ENCODE measurements at places on chromosomes 3 and 15.
A peak's percentile ranks its signal among the peaks of the same experiment; 100 is the strongest.

GRCh38 chr3:13504161-13504831, 24.2 kb downstream of the HDAC11 start:
- no peaks in the 10 kb centered on the region for H3K27me3 ChIP-seq
- DNase-seq = no peak
- H3K27ac ChIP-seq = no peak overlapping the region
- no peak overlapping the region for H3K4me3 ChIP-seq
- H3K4me1 ChIP-seq = no peaks in the 10 kb centered on the region

- no peak for DNase-seq
- peaks cover 3% of the 10 kb centered on the region for H3K4me1 ChIP-seq
- H3K27me3 ChIP-seq = no peaks in the 10 kb centered on the region
- H3K36me3 ChIP-seq = no peaks in the 10 kb centered on the region
These were observed 69.5 kb upstream of the VGLL4 start for GRCh38 chr3:11713171-11713570.

- peaks cover 82% of the 10 kb centered on the region for H3K4me1 ChIP-seq
- DNase-seq = no peak
- H3K27me3 ChIP-seq = no peaks in the 10 kb centered on the region
- peaks cover 37% of the 10 kb centered on the region for H3K36me3 ChIP-seq
- H3K4me3 ChIP-seq = no peak overlapping the region
- H3K27ac ChIP-seq = no peak overlapping the region
These were observed 18.8 kb downstream of the CXCR6 start for GRCh38 chr3:45962033-45962432.

GRCh38 chr3:117798221-117798620, 1088.6 kb downstream of the TUSC7 start:
- H3K36me3 ChIP-seq = no peaks in the 10 kb centered on the region
- no peak overlapping the region for H3K4me3 ChIP-seq
- no peak for DNase-seq
- no peak overlapping the region for H3K27ac ChIP-seq
- H3K4me1 ChIP-seq = no peaks in the 10 kb centered on the region
- H3K27me3 ChIP-seq = no peaks in the 10 kb centered on the region

- H3K27me3 ChIP-seq = no peaks in the 10 kb centered on the region
- no peaks in the 10 kb centered on the region for H3K36me3 ChIP-seq
- H3K4me3 ChIP-seq = no peak overlapping the region
These were observed 119.7 kb downstream of the AQP9 start for GRCh38 chr15:58257776-58258325.

DNA sequence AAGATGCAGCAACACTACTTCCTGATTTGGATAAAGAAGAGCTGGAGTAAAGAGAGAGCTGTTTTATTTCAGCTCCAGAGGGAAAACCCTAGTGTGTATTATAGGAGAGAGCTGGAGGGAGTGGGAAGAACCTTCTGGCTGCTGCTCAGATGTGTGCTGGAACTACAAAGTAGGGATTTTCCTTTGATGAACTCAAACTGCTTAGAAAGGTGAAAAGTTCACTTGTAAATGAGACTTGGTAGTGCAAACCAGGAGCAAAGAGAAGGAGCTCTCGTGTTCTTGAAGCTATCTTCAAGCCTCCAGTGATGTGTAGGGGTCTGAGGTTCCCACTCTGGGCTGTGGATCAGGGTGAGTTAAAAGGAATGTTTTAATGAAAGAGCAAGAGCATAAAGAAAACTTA, 110.4 kb downstream of the EDEM1 start:
- H3K27ac ChIP-seq = no peak overlapping the region
- DNase-seq = no peak
- no peak overlapping the region for H3K4me3 ChIP-seq
- H3K36me3 ChIP-seq = no peaks in the 10 kb centered on the region
- H3K4me1 ChIP-seq = no peaks in the 10 kb centered on the region

- no peaks in the 10 kb centered on the region for H3K36me3 ChIP-seq
- no peak for DNase-seq
- peaks cover 33% of the 10 kb centered on the region for H3K4me1 ChIP-seq
- H3K4me3 ChIP-seq = no peak overlapping the region
These were observed 51.5 kb downstream of the ZMAT3 start for GRCh38 chr3:179020112-179020511.

DNA sequence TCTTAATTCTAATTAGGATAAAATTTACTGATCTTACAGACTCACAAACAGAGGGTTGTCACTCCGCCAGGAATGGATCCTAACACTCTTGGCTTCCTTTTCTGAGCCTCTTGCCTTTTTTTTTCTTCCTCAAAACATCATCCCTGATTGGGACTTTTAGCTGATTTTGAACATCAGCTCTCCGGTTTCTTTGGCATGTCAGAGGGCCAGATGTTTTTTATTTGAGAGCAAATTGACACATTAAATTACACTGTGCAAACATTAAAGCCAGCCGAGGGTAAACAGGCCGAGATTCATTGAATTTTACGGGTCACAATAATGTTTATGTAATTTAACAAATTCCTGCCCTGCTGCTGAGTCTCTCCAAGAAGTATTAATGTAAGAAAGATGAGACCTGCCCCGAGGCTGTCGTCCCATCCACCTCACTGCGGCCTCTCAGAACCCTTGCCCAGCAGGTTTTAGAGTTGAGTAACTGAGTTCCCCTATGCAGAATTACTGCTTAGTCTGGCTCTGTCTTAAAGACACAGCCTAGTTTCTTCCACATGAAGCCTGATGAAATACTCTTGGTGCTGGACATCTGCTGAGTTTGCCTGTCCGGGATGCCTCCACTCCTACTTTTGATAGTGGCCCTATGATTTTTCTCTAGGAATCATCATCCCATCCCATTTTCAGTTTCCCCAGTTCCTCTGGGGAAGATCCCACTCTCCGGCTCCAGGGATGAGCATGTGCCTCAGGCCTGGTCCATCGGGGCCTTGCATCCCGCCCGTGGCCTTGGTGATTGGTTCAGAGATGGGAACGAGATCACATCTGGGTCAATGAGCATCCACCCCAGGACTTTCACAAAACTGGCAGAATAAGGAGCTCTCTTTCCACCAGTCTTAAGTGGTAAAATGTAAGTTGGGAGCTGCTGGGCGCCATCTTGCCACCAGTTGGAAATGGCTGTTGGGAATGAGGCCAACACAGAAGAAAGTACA, 226.6 kb upstream of the TLE3 start:
- H3K36me3 ChIP-seq = no peaks in the 10 kb centered on the region
- no peaks in the 10 kb centered on the region for H3K27me3 ChIP-seq
- no peak overlapping the region for H3K4me3 ChIP-seq

- no peak overlapping the region for H3K27ac ChIP-seq
- H3K4me3 ChIP-seq = no peak overlapping the region
- peaks cover 3% of the 10 kb centered on the region for H3K36me3 ChIP-seq
- peaks cover 31% of the 10 kb centered on the region for H3K4me1 ChIP-seq
- no peaks in the 10 kb centered on the region for H3K27me3 ChIP-seq
These were observed 23.8 kb downstream of the LYSMD4 start for GRCh38 chr15:99709243-99709986.

DNA sequence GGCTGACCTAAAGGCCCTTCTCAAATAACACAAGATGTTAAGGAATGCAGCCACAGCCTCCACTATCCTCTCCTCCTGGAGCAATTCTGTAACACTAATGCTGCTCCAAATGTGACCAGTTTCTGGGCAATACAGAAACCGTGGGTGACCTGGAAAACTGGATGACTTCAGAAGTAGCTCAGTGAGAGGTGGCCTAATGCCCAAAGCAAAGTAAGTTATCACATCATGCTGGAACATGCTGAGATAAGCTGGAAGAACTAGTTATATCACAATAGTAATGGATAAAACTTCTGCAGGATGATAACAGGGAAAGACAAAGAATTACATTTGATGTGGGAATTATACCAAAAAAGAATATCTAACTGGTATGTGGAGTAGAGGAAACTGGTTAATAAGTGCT, 72.0 kb downstream of the DHX30 start:
- H3K27ac ChIP-seq = no peak overlapping the region
- no peak for DNase-seq
- no peaks in the 10 kb centered on the region for H3K4me1 ChIP-seq
- no peaks in the 10 kb centered on the region for H3K27me3 ChIP-seq
- H3K4me3 ChIP-seq = no peak overlapping the region

GRCh38 chr3:11154036-11154952, at the start of gene HRH1:
Gene HRH1, plus strand, starts transcription at chr3:11154493. Its CDS starts 104,545 bp downstream, at chr3:11259038.
- no peaks in the 10 kb centered on the region for H3K4me1 ChIP-seq
- H3K27me3 ChIP-seq = no peaks in the 10 kb centered on the region
- DNase-seq = peak; percentile 31
- H3K27ac ChIP-seq = no peak within 1 kb of the TSS
- no peaks in the 10 kb centered on the region for H3K36me3 ChIP-seq

DNA sequence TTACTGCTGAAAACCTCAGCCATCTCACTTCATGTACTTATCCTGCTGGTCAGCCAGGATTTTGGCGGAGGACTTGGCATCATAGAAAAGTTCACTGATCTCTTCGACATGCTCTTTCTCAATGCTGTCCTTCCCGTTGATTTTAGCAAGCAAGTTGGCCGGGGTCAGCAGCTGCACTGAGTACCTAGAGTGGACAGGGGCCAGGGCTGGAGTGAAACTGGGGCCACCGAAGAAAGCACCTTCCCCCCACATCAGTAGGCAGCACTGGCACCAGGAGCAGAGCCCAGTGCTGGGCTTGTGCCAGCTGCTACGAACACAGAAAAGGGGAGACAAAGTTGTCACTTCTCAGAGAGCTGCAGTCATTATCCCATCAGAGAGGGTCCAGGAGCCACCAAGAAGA, 29.0 kb downstream of the SEC61A1 start:
- DNase-seq = no peak
- no peaks in the 10 kb centered on the region for H3K27me3 ChIP-seq
- H3K4me3 ChIP-seq = no peak overlapping the region
- peaks cover 69% of the 10 kb centered on the region for H3K36me3 ChIP-seq
- peaks cover 5% of the 10 kb centered on the region for H3K4me1 ChIP-seq

- no peak overlapping the region for H3K4me3 ChIP-seq
- no peaks in the 10 kb centered on the region for H3K27me3 ChIP-seq
- DNase-seq = no peak
These were observed 46.5 kb upstream of the PDE8A start for GRCh38 chr15:84934942-84935729.

- peaks cover 10% of the 10 kb centered on the region for H3K4me1 ChIP-seq
- no peak for DNase-seq
- H3K27me3 ChIP-seq = no peaks in the 10 kb centered on the region
These were observed 4.4 kb downstream of the MBD4 start for GRCh38 chr3:129435367-129435766.

Measured in naive thymus-derived CD4-positive, alpha-beta T cell (primary cell).